ENCODE measurements at places on chromosomes 6 and 20.
A peak's percentile ranks its signal among the peaks of the same experiment; 100 is the strongest.

DNA sequence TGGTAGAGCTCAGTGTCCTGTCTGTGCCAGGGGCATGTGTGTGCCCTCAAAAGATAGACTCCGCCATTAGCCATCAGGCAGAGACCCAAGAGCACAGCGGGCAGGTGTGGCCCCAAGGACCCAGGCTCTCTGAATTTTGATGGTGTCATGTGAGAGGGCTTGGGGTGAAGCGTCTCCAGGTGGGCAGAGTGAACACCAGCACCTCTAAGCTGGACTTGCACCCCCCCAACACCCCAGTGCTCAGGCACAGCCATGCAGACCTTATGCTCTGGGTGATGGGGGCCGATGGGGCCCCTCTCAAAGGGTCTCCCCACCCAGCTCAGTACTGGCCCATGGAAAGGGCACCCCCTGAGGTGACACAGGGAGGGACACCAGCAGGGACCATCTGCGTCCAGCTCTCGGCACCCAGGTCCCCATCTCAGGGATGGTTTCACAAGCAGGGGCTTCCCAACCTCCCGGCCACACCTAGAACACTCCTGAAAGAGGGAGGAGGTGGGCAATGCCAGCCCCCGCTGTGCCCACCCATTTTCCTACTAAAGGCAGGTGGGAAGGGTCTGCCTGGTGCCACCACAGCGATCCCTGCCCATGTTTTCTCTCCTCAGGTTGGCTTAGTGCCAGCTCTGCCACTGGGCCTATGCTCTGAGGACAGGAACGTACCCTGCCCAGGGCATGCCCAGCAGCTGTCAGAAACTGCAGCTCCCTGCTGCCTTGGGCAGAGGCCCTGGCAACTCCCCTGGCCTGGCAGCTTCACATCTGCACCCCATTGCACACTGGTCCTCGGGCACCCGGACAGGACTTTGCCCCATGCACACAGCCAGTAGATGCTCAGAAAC lies 3.5 kb downstream of the CST7 start:
- no peak for DNase-seq

DNA sequence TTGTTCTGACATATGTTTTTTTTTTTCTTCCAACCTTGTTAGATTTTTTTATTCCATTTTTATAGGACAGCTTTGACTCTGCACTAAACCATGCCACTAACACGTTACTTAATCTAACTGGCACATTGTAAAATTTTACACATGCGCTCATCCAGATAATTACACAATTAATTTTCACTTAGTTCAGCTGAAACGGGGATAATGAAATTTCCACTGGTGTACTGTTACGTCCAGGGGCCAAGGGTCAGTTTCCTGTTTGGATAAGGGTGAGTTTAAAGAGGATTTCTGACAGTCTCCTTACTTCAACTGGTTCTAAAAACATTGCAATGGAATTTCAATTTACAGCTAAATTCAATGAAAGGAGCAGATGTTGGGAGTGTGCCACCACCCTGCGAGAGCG lies 221.8 kb upstream of the CEP162 start:
- DNase-seq: no peak

DNA sequence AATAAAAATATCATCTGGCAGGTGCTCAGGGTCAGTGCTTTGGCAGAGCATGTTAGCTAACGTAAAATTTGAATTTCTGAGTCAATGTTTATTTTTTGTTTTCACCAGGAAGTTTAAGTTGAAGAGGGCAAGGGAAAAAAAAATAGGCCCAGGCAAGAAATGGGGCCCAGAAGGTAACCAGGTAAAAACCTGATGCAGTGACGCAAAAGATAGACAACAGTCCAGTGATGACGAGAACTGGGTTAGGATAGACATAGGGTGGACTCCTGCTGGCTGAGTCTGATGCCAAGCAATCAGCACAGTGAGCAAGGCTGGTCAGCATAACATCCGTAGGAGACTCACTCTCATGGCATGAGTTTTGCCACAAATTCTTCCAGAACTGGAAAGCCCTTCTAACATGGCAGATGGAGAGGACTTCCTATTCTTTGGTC lies 42.2 kb downstream of the ZHX3 start:
- DNase-seq: no peak

DNA sequence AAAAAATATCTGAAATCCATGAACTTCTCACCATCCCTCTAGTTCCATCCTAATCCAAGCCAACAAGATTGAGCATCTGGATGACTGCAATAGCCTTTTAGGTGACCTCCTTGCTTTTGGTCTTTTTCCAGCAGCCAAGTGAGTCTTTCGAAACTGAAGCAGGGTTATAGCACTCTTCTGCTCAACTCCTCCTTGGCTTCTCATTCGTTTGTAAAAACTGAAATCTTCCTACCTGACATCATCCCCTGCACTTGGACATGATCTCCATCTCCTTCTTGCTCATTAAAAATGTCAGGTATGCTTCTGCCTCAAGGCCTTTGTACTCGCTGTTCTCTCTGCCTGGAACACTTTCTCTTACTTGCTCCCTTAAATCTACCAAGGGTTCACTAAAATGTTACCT lies 46.0 kb downstream of the STX7 start:
- no peak for DNase-seq

DNA sequence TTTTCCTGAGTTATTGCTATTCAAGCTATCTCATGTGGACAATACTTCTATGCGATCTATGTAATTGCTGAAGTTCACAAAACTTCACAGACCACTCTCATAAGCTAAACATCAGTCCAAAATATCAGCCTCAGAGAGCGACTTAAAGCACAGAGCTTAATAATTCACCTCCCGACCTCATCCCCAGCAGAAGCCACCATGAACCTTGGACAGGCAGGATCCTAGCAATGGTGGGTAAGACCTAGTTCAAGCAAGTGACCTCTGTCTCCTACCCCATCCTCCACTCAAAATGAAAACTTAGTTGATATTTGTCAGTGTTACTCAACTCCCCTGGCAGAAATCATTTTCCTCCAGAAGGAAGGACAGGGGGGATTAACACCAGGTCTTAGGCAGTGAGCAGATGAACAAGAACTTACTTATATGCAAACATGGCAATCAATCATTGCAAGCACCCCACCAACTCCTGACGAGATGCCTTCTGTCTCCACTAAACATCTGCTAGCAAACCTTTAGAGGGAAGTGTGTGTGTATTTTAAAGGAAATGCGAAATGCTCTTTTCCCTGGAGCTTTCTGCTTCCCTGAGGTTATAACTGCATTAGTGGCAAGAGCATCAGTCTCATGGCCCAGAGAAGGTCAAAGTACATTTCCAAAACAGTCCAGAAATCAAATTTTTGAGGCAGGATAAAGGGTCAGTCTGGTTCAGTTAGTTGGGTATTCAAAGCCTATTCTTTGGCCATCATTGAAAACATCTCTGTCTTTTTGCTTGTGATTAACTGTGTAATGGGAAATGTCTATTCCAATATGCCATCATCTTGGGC lies 90.0 kb downstream of the SLC22A23 start:
- DNase-seq: no peak

GRCh38 chr6:165799391-165800153 lies 136.5 kb upstream of the PDE10A start:
- peak; percentile 57 for DNase-seq

DNA sequence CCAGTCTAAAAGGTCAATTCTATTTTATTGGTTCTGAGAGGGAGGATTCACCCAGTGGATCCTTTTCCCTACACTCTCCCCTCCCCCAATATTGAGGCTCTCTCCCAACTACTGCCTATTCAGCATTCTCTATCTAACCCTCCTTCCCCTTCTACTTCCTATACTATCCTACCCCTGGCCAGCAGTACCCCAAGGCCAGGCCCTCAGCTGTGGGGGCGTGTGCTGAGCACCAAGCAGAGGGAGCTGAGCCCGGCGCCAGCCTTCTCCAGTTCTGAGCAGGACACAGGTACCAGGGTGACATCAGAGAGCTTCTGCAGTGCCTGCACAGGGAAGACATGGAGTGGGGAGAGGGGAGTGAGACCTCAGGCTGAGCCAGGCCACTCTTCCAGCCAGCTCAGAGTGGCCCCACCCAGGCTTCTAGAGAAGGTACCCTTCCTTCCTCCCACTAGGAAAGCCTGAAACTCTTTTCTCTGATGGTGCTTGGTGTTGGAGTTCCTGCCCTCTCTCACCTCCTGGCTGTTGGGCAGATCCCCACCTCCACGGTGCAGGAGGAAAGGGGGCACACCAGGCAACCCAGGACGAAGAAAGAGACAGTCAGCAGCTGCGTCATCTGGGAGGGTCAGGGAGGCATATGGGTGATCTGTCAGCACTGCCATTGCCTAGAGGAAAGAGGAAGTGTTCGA lies 1.9 kb downstream of the DDAH2 start:
- no peak for DNase-seq

GRCh38 chr6:69647726-69648125 lies 149.1 kb downstream of the LMBRD1 start:
- no peak for DNase-seq

DNA sequence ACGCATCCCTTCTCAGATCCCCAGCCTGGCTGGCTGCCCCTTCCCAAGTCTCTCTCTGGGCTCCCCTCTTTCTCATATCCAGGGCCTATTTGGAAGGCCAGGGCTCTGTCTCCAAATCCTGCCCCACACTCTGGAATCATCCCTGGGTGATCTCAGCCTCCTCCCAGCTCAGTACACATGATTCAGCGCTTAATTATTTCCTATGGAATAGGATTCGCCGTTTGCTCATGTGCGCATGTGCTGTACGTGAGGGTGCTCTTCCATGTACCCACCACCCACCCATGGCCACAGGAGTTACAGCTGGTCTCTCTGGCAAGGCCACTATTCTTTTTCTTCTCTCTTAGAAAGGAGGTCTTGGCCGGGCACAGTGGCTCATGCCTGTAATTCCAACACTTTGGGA lies 81.7 kb upstream of the FOXP4 start:
- DNase-seq: no peak

- no peak for DNase-seq
These were observed 23.6 kb downstream of the BCL2L1 start for GRCh38 chr20:31698803-31699718.

DNA sequence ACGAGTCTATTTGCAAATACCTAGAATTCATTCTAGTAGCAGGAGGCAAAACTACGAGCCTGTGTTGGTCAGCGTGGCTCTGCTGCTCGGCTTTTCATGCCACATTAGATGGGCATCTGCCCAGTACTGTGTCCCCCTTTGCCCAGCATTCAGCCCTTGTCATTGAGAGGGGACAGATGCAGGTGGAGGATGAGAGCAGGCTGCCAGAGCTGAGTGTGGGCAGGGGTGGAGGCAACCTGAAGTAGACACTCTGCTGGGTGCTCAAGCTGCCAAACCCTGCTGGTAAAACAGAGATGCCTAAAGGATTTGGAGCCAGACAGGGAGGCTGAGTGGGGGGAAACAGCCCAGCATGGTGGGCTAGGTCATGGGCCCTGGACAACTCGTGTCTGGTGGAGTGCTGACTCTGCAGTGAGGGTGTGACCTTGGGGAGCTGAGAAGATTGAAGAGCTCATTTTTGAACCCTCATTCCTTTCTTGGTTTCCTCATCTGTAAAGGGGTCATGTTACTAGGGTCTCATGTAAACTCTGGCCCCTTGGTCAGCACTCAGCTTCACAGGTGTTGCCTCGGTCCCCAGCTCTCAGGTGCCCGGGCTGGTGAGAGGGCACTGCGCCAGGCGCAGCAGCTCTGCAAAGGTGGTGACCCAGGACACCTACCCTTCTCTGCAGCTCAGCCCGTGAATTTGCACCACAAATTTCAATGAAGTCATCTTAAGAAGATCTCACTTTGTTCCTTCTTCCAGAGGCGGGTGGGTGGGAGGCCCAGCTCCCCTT lies 64.2 kb upstream of the BHLHE23 start:
- DNase-seq: no peak

- no peak for DNase-seq
These were observed 538.2 kb upstream of the EYS start for GRCh38 chr6:66245231-66245630.

GRCh38 chr6:106648651-106649308 lies 19.4 kb downstream of the QRSL1 start:
- no peak for DNase-seq

DNA sequence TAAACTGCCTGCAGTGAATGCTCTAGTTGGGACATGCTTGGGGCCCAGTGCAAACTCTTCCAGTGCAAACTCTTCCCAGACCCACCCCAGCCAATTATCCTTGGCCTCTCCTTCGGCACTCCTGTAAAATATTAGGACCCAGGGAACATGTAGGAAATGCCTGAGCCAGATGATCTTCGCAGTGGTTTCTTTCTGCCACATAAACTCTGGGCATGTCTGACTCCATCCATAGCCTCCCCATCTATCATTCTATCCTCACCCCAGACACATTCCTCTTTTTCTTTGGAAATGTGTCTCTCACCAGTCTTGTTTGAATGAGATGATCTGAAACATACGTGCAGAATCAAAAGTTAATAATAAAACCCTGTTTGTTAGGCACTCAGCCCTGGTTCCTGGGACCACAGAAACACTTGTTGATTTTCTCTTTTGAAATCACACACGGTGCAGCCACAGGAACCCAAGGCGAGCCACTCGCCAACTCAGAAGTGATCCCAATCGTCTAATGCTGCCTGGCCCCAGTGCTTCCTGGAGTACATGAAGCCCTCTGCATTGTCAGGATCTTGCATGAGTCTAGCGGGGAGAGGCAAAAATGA lies 108.9 kb upstream of the CST7 start:
- no peak for DNase-seq

DNA sequence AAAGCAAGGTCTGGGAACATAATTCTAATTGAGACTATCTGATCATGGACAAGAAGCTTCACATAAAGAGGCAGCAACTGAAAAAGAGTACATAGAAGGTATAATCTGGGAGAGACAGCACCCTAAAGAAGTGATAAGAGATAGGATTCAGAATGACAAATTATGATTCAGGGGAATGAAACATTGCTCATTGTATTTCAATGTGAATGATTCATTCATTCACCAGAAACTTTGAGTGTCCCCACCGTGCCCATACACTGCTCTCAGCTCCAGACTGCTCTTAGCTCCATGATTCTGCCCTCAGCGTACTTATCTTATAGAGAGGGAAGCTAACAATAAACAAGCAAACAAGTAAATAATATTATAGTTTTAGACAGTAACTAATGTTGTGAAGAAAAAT lies 329.3 kb upstream of the IRAK1BP1 start:
- no peak for DNase-seq

DNA sequence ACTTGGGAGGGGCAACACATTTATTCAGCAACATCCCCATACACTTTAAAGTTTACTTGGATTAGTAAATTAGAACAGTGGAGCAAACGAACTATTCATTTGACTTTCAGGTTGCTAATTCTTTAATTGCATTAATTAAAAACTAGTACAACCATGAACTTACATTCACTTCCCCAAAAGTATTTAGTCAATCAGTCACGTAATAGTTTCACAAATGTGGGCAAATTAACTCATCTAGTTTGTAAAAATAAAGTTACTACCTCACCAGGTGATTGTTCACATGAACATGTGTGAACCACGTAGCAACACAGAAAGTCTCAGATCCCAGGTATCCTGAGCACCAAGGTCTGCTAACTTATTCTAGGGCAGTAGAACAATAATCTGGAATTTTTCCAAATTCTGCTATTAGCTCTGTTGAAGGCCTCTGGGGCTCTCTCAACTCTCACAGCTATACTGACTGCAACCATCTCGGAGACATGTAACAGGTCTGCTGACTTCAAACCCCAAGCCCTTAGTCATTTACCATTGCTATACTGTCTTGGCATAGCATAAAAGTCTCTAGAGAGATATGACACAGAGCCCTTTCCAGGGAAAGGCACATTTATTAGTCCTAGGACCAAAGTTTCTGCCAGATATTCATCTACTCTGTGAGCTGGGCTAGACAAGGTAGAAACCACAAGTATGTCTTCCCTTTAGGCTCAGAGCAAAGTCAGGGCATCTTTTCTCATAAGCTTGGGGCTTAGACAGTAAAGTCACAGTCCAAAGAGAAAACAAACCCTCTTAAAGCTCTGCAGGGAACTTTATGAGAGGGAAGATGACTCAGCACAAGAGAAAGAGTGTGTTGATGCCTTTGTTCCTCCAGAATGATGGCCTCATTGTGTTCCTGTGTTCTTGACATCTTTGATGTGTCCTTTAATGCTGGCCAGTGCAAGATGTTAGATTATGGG lies 50.9 kb upstream of the CCDC28A start:
- no peak for DNase-seq

Data from left ventricle myocardium inferior (tissue), 1 donor.